K562 (cell line): ENCODE measurements at places on chromosomes 1 and 21. TPM values are rescaled to one million over a fixed set of nuclear protein-coding genes. Genes with fewer than 3 reads are reported as not detected.
A peak's percentile ranks its signal among the peaks of the same experiment; 100 is the strongest.

C21orf91 gene
- total RNA-seq, result 12.9 and 14.0 TPM in 2 replicates

MMP23B gene
- total RNA-seq, result 0.38 and 1.3 TPM in 2 replicates

KCNA2 gene
- not detected in 2 replicates for total RNA-seq

- H3K27ac ChIP-seq, result no peak overlapping the region
- H3K4me3 ChIP-seq, result no peak overlapping the region
- DNase-seq, result no peak
- H3K27me3 ChIP-seq, result peaks cover 4% of the 10 kb centered on the region
- H3K36me3 ChIP-seq, result no peaks in the 10 kb centered on the region
Observed at GRCh38 chr1:192878249-192878648, 69.4 kb downstream of the RGS2 start.

GRCh38 chr1:226510453-226510852 lies 38.1 kb upstream of the STUM start:
- no peaks in the 10 kb centered on the region for H3K36me3 ChIP-seq
- DNase-seq, result no peak
- no peak overlapping the region for H3K4me3 ChIP-seq
- H3K27me3 ChIP-seq, result peaks cover 19% of the 10 kb centered on the region
- H3K27ac ChIP-seq, result no peak overlapping the region

DNA sequence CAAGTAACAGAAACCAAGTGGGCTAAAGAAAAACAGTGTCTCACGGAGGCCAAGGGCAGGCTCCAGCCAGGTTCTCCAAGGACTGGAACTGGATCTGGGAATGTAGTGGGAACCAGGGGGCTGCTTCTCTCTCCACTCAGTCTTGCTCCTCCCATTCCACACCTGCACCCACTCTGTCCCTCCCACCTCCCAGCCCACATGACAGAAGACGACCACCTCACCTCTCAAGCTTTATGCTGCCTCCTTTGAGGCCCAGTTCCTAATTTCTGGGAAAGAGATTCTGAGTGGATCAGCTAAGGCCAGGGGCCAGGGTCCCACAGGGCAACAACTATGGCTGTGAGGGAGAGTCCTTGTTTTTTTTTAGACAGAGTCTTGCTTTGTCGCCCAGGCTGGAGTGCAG lies 18.8 kb upstream of the CEP85 start:
- no peak overlapping the region for H3K4me3 ChIP-seq
- no peak overlapping the region for H3K27ac ChIP-seq
- H3K27me3 ChIP-seq, result 0 out of 2 replicates have a peak, but pooled peaks cover 3% of the 10 kb centered on the region
- no peak for DNase-seq

DNA sequence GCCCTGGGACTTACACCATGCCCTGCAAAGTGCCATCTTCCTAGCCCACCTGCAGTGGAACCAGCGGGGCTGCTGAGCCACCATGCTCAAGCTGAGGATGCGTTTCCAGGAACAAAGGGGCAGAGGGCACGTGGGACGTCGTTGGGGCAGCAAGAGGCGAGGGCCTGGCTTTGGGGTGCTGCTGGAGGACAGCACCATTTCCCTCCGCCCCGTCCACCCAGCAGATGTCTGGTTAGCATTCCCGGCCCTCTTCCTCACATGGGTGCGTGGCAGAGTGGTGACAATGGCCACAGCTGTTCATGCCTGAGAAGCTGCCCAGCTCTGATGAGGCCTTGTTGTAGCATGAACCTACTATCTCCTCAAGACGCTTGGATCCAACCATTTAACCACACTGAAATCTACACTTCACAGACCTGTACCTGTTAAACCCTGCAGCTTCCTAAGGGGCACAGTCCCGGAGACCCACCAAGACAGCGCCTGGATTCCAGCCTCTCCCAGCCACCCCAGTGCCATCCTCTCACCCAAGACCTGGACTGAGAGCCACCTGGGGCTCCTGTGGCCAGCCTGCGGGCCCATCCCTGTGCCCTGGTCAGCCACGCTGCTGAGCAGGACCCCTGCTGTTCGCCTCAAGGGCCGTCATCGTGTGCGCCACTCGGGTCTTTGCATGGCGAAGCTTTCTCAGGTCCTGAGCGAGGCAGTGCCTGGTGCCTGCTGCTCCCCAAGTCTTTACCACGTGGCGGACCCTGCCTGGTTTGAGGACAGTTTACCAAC lies 33.2 kb downstream of the SLC45A1 start:
- no peak for DNase-seq
- H3K36me3 ChIP-seq, result peaks cover 23% of the 10 kb centered on the region
- no peaks in the 10 kb centered on the region for H3K4me1 ChIP-seq
- no peak overlapping the region for H3K4me3 ChIP-seq
- H3K27me3 ChIP-seq, result peaks cover 14% of the 10 kb centered on the region
- no peak overlapping the region for H3K27ac ChIP-seq

DNA sequence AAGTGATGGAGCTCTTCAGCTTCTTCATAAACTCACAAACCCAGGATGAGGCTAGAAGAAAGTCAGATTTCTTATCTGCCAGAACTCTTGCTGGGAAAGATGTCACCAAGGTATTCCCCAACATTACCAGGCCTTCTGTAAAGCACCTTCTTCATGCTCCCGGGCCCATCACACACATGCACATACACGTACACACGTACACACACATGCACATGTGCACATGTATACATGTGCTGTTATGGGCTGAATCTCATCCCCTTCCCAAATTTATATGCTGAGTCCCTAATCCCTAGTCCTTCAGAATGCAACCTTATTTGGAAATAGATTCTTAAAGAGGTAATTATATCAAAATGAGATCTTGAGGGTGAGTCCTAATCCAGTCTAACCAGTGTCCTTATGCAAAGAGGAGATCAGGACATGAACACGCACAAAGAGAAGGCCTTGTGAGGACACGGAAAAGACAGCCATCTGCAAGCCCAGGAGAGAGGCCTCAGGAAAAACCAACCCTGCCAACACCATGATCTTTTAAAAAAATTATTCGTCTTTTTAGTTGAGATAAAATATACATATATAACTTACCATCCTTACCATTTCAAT lies 76.4 kb upstream of the LYST start:
- no peaks in the 10 kb centered on the region for H3K4me1 ChIP-seq
- DNase-seq, result no peak
- peaks cover 47% of the 10 kb centered on the region for H3K27me3 ChIP-seq
- H3K4me3 ChIP-seq, result no peak overlapping the region

- peaks cover 65% of the 10 kb centered on the region for H3K36me3 ChIP-seq
- H3K27ac ChIP-seq, result no peak overlapping the region
- DNase-seq, result no peak
- H3K4me3 ChIP-seq, result no peak overlapping the region
- H3K27me3 ChIP-seq, result no peaks in the 10 kb centered on the region
Observed at GRCh38 chr1:96730574-96731298, 9.2 kb downstream of the PTBP2 start.

GRCh38 chr1:172661107-172661506 lies 2.2 kb downstream of the FASLG start:
- no peak overlapping the region for H3K4me3 ChIP-seq
- peaks cover 15% of the 10 kb centered on the region; the same call in 2 of the 3 replicates for H3K4me1 ChIP-seq
- no peaks in the 10 kb centered on the region for H3K36me3 ChIP-seq
- no peak for DNase-seq
- H3K27ac ChIP-seq, result no peak overlapping the region

- no peaks in the 10 kb centered on the region for H3K36me3 ChIP-seq
- H3K4me3 ChIP-seq, result no peak overlapping the region
- no peak overlapping the region for H3K27ac ChIP-seq
- no peaks in the 10 kb centered on the region for H3K4me1 ChIP-seq
Observed at GRCh38 chr1:198934901-198935305, 296.1 kb downstream of the PTPRC start.

GRCh38 chr1:7550981-7551380 lies 220.1 kb upstream of the VAMP3 start:
- no peaks in the 10 kb centered on the region for H3K27me3 ChIP-seq
- H3K4me1 ChIP-seq, result no peaks in the 10 kb centered on the region
- DNase-seq, result no peak
- H3K36me3 ChIP-seq, result no peaks in the 10 kb centered on the region
- H3K4me3 ChIP-seq, result no peak overlapping the region
- H3K27ac ChIP-seq, result no peak overlapping the region

DNA sequence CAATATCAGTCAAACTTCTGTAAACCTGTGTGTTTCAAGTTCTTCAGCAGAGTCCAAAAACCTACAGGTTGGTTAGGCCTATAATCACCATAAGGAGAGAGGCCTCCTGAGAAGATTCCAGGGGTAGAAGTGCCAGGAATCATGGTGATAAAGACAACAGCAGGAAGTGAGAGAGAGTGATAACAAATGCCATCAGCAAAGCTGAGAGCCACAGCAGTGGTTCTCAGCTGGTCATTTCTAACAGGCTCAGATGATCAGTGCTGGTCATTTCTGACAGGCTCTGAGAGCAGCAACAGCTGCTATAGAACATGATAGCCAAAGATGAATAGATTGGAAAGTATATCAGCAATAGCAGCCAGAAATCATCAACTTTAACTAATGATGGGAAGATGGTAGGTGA lies 101.3 kb downstream of the TYW3 start:
- no peaks in the 10 kb centered on the region for H3K36me3 ChIP-seq
- H3K4me1 ChIP-seq, result no peaks in the 10 kb centered on the region
- no peaks in the 10 kb centered on the region for H3K27me3 ChIP-seq
- no peak overlapping the region for H3K27ac ChIP-seq
- H3K4me3 ChIP-seq, result no peak overlapping the region

GRCh38 chr1:6596351-6596750 lies 6.3 kb downstream of the KLHL21 start:
- H3K4me1 ChIP-seq, result peaks cover 48% of the 10 kb centered on the region
- H3K27ac ChIP-seq, result no peak overlapping the region
- H3K36me3 ChIP-seq, result peaks cover 93% of the 10 kb centered on the region
- no peaks in the 10 kb centered on the region for H3K27me3 ChIP-seq
- no peak overlapping the region for H3K4me3 ChIP-seq

GRCh38 chr1:208272311-208272710 lies 28.1 kb upstream of the PLXNA2 start:
- H3K27me3 ChIP-seq, result peaks cover 28% of the 10 kb centered on the region
- H3K4me3 ChIP-seq, result no peak overlapping the region
- no peak overlapping the region for H3K27ac ChIP-seq
- no peaks in the 10 kb centered on the region for H3K4me1 ChIP-seq
- no peaks in the 10 kb centered on the region for H3K36me3 ChIP-seq
- no peak for DNase-seq

DNA sequence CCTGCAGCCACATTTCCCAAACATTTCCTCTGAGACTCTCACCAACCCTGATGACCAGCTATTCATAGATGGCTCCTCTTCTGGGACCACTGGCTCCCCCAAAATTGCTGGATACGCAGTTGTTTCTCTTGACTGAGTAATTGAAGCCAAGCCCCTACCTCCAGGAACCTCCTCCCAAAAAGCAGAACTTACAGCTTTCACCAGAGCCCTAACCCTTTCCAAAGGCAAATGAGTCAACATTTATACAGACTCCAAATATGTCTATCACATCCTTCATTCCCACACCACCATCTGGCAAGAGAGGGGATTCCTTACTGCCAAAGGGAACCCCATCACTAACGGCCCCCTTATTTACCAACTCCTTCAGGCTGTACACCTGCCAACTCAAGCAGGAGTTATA lies 20.3 kb upstream of the CA6 start:
- H3K27me3 ChIP-seq, result peaks cover 71% of the 10 kb centered on the region
- H3K4me3 ChIP-seq, result no peak overlapping the region
- no peak overlapping the region for H3K27ac ChIP-seq
- H3K36me3 ChIP-seq, result no peaks in the 10 kb centered on the region

GRCh38 chr1:150154143-150154542 lies 4.4 kb downstream of the PLEKHO1 start:
- H3K4me1 ChIP-seq, result peaks cover 10% of the 10 kb centered on the region; the same call in 2 of the 3 replicates
- no peaks in the 10 kb centered on the region for H3K27me3 ChIP-seq
- H3K36me3 ChIP-seq, result peaks cover 14% of the 10 kb centered on the region; the same call in 1 of the 3 replicates
- DNase-seq, result peak; percentile 14

DNA sequence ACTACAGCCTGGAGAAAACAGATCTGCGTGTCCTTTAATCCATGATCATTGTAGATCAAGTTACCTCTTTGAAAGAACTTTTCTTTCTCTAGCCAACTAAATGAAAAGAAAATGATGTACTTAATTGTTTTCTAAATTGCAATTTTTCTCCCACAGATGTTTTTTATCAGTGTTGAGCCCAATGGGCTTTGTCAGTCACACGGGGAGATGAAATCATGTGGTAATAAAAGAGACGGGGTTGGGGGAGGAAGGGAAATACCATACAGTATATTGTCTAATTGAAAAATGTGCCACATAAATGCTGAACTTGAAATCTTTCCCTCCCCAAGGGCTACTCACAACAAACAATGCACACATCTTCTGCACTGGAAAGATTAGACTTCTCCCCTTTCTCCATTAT lies 58.4 kb downstream of the NTMT2 start:
- no peak overlapping the region for H3K4me3 ChIP-seq
- no peaks in the 10 kb centered on the region for H3K4me1 ChIP-seq
- no peaks in the 10 kb centered on the region for H3K27me3 ChIP-seq
- DNase-seq, result no peak
- no peaks in the 10 kb centered on the region for H3K36me3 ChIP-seq
- no peak overlapping the region for H3K27ac ChIP-seq

- no peak overlapping the region for H3K4me3 ChIP-seq
- H3K27me3 ChIP-seq, result peaks cover 24% of the 10 kb centered on the region
- DNase-seq, result no peak
- no peaks in the 10 kb centered on the region for H3K36me3 ChIP-seq
- no peaks in the 10 kb centered on the region for H3K4me1 ChIP-seq
Observed at GRCh38 chr1:22852144-22852655, 120.5 kb downstream of the LACTBL1 start.

GRCh38 chr1:159211331-159212136 lies 6.9 kb downstream of the ACKR1 start:
- peaks cover 5% of the 10 kb centered on the region; the same call in 1 of the 2 replicates for H3K27me3 ChIP-seq
- H3K4me1 ChIP-seq, result no peaks in the 10 kb centered on the region; the same call in 2 of the 3 replicates
- H3K27ac ChIP-seq, result no peak overlapping the region
- peak; percentile 65 for DNase-seq

DNA sequence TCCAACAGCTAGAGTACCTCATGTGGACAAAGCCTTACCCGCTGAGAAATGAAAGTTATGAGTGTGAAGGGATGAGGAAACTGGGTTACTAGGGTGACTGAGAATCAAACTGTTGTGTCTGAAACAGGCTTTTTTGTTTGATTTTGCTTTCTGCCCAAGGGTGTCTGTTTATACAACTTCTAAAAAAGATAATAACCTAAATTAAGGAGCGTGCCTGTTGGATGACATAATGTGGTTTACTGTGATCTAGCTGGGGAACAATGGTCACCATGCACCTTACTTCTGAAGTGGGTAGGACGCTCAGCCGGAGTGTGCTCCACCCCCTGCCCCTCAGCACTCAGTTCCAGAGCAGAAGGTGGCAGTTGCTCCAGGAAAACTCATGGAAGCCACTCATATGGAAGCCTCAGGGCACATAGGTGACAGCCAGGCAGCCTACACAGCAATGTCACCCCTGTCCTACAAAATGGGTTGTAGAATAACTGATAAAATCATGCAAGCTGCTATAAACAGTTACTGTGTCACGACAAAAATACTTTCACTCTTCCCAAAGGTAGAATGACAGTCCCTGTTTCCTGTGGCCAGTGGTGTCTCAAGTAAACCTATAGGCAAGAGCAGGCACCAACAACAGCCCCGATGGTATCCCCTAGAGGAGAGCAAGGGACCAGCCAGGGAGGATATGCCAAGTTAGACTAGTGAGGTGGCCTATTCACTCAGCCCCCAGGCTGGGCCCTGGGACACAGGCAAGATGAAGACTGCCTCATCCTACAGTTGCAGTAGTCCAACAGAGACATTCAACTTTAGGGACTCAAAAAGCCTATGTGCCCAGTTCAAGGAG lies 29.3 kb downstream of the SIPA1L2 start:
- no peak overlapping the region for H3K4me3 ChIP-seq
- no peak for DNase-seq
- H3K27ac ChIP-seq, result no peak overlapping the region
